ENCODE measurements at places on chromosomes 6 and 20.

DNA sequence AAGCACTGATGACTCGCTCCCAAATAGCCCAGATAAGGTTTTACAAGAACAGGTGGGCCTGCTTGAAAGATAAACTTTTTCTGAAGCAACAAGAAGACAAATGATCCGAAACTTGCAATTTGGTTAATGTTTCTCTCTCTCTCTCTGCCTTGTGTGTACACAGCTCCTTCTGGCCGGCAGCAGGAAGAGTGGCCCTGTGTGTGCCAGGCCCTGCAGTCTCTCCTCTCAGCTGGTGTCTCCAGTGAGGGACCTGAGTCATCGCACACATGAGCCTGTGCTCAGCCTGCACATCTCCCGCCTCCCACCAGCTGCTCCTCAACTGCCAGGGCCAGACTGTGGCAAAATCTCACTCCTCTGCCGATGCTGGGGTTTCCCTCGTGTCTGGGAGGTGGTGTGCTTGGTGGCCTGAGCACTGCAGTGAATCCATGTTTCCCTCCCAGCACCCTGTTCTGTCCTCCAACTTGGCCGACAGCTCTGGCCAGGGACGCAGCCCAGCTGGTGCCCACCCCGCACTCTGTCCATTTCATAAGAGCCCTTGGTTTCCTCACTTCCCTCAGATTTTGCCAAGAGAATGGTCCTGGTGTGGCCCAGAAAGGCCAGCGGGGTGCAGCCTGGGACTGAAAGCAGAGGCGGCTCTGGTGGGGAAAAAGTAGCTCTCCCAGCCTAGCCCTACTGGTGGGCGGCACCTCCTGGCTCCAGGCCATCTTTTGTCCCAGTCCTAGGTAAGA lies 49.4 kb downstream of the ERMARD start:
- DNase-seq = peak; percentile 72

DNA sequence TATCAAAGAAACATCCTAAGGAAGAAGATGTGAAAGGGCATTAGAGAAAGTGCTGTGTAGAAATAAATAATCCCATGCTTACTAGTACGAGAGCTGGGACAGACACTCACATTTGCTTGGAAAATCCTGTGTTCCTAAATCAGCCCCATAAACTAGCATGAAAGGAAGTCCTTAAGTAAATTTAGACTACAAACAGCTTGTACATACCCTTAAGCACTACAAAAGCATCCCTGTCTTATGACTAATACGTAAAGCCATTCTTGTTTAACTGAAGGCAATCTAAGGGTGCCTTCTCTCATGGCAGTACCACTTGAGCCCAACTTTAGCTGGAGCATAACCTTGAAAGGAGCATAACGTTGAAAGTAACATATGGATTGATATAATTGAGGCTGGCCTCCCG lies 15.4 kb upstream of the FOXQ1 start:
- peak; percentile 56 for DNase-seq

DNA sequence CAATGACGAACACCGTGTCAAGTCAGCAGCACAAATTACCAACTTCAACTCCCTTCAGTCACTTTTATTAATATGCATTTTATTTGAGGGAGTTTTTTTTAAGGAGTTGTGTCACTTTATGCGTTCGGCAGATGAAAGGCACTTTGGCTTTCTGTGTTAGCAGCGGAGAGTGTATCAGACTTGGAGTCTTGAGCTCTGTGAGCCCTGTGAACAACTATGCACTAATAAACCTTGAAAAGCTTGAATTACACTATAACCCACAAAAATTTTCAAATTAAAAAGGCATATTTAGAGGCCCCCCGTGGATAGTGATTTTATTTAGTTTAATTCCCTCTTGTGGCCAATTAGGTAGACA lies 335.3 kb upstream of the NT5E start:
- DNase-seq = no peak

GRCh38 chr6:130069485-130069884 lies 51.1 kb downstream of the L3MBTL3 start:
- DNase-seq = no peak

GRCh38 chr20:8127553-8128255 lies 4.4 kb upstream of the PLCB1 start:
- DNase-seq = peak; percentile 64

DNA sequence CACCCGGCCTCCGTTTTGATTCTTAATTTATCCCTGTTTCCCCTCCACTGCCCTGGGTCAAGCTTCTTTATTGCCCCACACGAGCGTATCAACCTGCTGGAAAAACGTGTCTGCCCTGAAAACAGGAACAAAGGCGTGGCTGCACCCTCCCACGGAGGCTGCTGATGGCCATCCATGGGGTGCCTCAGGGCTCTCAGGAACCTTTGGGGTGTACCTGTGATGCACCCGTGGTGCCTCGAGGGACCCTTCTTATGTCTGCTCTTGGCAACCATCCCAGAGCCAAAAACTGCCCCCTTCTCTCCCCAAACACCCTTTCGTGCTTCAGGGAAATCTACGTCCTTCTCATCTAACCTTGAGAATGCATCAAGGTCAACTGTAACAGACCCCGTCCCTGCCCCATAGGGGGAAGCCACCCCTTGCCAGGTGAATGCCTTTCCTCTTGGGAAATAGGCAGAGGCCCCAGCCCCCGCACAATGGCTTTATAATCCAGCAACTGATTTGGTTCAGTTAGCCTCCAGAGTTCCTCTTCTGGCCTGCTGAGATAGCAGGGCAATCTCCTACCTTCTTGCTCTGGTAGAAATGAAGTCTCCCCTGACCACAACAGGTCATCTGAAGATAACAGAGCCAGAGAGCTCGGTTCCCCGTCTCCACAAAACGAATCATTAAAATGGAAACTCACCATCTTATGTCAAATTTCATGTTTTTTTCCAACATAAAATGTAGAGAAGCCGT lies 29.4 kb downstream of the PSMG4 start:
- no peak for DNase-seq

Measured in mesenchymal stem cell (in vitro differentiated cells and primary cell).